NCI-H1048 (cell line): ENCODE measurements at places on chromosomes 2 and 18.

- DNase-seq = no peak
Measured at GRCh38 chr2:222577341-222577740, 78.6 kb downstream of the FARSB start.

DNA sequence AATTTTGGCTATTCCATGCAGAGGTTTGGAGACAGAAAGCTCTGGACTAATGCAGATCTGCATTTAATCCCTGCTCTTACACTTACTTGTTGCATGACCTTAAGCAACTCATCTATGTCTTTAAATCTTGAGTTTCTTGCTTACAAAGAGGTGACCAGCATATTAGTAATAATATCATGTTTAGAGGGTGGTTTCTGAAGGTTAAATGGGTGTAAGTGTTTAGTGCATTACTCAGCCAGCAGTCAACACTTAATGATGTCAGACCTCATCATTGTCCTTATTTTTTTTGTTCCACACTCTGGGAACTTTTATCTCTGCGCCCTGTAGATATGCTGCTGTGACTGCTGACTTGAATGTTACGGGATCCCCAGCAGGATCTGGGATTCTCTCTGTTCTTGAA is 1.7 kb downstream of the IL1RL1 start:
- DNase-seq = no peak

- no peak for DNase-seq
Measured at GRCh38 chr18:57747809-57748680, 55.1 kb downstream of the ATP8B1 start.

DNA sequence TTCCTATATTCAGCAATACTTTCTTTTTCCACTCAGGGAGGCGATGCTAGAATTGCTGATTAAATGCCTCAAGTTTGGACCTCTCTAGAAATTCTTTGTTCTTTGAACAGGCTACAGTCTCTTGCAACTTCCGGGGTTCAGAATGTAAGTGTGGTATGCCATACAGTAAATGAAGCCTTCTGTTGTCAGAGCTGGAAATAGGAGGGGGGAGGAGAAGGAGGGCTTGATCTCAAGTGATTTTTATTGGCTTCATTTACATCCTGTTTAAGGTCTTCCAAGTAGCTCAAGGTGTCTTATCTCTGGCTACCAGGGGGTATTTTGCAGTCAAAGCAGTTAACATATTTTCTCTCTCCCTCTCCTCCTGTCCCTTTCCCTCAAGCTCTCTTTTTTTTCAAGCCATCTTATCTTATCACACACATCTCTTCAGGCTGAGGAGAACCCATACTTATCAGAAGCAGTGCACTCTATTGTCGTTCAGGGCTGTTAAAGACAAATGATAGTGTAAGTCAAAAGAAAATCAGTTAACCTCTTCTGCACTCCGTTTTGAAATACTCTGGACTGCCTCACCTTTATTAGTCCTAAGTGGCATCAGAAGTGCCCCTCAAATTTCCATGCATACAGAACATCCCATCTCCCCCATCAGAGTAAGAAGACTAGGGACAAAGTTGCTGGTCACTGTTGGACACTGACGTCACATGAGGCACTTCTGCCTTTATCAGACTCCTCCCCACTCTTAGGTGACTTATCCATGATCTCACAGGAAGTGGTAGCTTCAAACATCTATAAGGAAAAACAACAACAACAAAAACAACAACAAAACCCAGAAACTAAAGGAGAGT is 112.2 kb downstream of the ZNF521 start:
- DNase-seq = no peak

DNA sequence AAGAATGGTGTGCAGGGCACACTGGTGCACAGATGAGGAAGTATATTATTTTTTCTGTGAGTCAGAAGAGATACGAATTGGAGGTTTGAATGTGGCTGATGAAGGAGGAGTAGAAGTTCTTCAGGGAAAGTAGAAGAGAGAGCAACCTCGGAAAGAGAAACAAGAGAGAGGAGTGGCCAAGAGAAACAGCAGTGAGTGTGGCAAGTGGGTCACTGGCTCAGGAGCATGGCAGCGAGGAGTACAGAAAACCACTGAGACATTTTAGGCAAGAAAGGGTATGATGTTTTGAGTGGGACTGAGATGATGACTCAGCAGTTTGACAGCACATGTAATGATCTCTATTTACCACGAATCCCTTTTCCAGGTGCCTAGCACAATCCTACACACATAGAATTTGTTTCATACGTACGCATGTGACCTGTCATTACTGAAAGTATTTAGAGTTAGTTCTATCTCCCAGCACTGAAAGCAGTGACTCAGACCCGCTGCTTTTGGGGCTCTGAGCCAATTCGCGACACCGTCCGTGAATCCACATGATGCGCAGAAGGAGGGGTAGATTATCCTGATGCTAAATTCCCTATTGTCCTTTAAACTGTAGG is 915.4 kb downstream of the DCDC2C start:
- DNase-seq = no peak
